Stimulated activated CD4-positive, alpha-beta T cell treated with anti-CD3 and anti-CD28 coated beads, Interleukin-4, amount 100 ng/mL, for 4 hours (primary cell): ENCODE measurements at places on chromosomes 4 and X.

GRCh38 chr4:152156442-152156841, 379.4 kb downstream of the FBXW7 start:
- DNase-seq, result no peak

GRCh38 chr4:46385946-46386345, 4.0 kb downstream of the GABRA2 start:
- DNase-seq, result no peak

- no peak for DNase-seq
Measured at GRCh38 chr4:158850800-158851644, 82.2 kb downstream of the FNIP2 start.

DNA sequence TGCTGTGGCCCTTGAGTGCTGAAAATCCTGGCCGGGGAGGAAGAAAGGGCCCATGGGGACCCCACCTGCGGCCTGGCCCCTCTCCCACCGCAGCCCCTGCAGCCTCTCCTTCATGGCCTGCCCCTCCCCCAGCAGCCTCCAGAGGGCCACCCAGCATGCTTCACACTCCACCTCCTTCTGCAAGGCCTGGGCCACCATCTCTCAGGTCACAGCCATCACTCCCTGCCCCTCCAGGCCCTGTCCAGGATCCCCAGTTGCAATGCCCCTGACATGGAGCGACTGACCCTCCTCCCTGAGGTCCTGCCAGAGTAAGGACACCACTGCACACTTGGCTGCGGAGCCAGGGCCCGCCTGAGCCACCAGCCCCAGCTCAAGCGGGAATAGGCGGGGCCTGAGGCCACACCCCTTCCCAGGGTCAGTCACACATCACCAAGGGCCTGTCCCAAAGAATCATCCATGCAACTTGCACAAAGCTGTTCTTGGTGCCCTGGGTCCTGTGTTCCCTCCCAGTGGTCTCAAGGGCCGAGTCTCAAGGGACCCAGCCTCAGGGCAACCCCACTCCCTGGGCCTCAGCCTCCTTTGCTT, 32.9 kb downstream of the CCNQ start:
- no peak for DNase-seq

- DNase-seq, result no peak
Measured at GRCh38 chr4:18930487-18930886, 908.9 kb upstream of the LCORL start.

DNA sequence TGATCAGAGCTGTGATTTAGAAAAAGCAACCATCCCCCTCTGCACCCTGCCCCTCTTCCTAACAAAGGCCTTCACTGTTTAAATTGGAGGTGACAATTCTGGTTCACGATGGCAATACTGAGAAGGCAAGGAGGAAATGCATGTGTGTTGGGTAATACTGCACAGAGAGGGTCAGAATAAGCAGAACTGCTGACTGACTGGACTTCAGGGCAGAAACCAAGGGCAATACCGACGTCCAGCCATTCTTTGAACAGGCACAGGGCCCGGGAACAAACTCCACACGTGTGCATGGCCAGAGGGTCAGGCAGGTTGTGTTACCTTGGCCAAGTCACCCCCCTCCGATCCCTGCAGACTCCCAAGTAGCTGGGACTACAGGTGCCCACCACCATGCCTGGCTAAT, 6.0 kb downstream of the ACSL1 start:
- no peak for DNase-seq
